ENCODE measurements at places on chromosomes 13 and 19. TPM values are rescaled to one million over a fixed set of nuclear protein-coding genes. Genes with fewer than 3 reads are reported as not detected.

DNA sequence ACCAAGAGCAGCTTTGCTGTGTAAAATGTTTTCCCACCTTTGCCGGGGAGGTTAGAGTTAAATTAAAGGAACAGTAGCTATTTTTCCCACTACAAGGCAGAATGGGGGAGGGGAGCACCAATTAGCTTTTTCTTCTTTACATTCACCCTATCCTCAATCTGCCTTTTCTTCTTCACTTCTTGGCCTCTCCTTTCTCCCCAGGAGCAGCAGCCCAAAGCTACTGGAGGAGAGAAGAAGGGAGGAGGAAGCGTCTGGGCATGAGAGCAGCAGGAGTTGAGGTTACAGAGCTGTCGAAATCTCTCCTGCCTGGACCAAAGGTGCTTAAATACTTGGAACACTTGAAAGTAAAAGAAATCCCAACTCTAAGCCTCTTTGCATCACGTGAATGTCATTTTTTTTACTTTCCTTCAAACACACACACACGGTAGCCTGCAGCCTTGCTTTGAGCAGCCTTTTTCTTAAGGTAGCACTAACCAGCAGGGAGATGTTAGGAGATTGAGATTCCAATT lies 39.0 kb upstream of the WASF3 start:
- no peak for DNase-seq

DNA sequence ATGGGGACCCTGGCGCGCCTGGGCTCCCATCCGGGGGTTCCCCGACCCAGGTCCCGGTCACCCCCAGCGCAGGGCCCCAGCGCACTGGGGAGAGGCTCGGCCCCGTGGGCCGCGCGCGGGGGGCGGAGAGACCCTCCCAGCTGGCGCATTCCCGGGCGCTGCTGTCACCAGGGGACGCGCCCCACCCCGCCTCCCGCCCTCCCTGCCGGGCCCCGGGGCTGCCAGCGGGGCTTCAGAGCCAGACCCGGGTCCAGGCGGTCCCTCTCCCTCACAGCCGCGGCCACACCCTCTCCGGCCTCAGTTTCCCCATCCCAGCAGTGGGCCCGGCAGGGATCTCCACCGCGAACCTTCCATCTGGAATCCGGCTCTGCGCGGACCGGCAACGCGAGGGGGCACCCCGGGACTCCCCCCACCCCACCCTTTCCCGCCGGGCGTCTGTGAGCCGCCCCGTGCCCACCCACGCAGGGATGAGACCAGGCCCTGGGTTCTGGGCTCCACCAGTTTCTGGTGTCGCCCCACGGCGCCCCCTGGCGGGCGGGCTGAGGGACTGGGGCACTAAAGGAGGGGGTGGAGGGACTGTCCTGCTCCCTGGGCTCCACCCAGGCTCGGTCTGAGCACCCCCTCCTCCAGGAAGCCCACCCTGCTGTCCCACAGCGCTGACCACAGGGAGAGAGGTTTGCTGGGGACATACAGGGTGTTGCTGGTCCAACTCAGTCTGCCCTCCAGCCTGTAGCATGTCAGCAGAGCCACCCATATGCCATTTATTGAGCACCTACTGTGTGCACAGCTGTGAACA lies 878 bp upstream of the ADAMTSL5 start:
- no peak for DNase-seq

- no peak for DNase-seq
These were observed 1337.3 kb downstream of the PCDH9 start for GRCh38 chr13:65892859-65893258.

DNA sequence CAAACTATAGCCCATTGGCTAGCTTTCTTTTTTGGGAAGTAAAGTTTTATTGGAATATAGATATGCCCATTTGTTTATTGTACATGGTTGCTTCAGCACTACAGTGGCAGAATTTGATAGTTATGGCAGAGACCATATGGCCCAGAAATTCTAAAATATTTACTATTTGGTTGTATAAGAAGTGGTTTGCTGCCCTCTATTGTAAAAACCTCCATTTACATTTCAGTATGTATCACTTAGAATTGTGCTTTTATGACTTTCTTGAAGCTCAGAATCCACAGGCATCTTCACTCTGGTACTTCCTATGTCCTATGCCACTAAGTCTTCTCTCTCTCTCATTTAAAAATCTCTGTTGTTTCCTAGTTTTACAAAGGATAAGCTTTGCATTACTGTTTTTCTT lies 37.7 kb downstream of the DLEU7 start:
- DNase-seq = no peak

- no peak for DNase-seq
These were observed 8.5 kb upstream of the C1QTNF9B start for GRCh38 chr13:23905766-23906165.

- no peak for DNase-seq
These were observed 6.2 kb downstream of the ZNF444 start for GRCh38 chr19:56147307-56147706.

Gene THSD1
- polyA plus RNA-seq = 7.8 TPM

Gene STOML3
- polyA plus RNA-seq = 0.08 TPM

Gene F2RL3
- 0.87 TPM for polyA plus RNA-seq

Gene LILRB3
- polyA plus RNA-seq = 0.74 TPM

Gene GPR12
- not detected for polyA plus RNA-seq

Data from right renal cortex interstitium (tissue), 3 donors.